ENCODE measurements at places on chromosomes 11 and 22. TPM values are rescaled to one million over a fixed set of nuclear protein-coding genes. Genes with fewer than 3 reads are reported as not detected.

The FAM180B gene
- total RNA-seq: not detected

DNA sequence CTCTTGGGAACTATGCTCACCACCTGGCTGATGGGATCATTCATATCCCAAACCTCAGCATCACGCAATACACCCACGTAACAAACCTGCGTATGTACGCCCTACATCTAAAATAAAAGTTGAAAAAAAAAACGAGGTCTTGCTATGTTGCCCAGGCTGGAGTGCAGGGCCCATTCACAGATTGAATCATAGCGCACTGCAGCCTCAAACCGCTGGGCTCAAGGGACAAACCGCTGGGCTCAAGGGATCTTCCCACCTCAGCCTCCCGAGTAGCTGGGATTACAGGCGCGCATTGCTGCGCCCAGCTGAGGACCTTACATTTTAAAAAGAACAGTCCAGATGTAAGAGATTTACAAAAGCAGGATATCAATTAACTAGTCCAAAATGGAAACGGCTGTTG lies 41.9 kb upstream of the EMID1 start:
- no peaks in the 10 kb centered on the region for H3K36me3 ChIP-seq
- no peak overlapping the region for H3K27ac ChIP-seq
- no peak overlapping the region for H3K4me3 ChIP-seq

GRCh38 chr11:93917673-93918072 lies 67.3 kb upstream of the VSTM5 start:
- DNase-seq: no peak
- H3K4me1 ChIP-seq: no peaks in the 10 kb centered on the region
- H3K27ac ChIP-seq: no peak overlapping the region
- H3K27me3 ChIP-seq: no peaks in the 10 kb centered on the region
- H3K4me3 ChIP-seq: no peak overlapping the region

The SCGB1A1 gene
- 2.3 TPM for total RNA-seq

- H3K27me3 ChIP-seq: no peaks in the 10 kb centered on the region
- no peaks in the 10 kb centered on the region for H3K36me3 ChIP-seq
- no peak for DNase-seq
- H3K4me1 ChIP-seq: no peaks in the 10 kb centered on the region
- H3K27ac ChIP-seq: no peak overlapping the region
- H3K4me3 ChIP-seq: no peak overlapping the region
Measured at GRCh38 chr11:84626256-84626655, 1000.9 kb downstream of the DLG2 start.

The OR10G7 gene
- total RNA-seq: not detected

DNA sequence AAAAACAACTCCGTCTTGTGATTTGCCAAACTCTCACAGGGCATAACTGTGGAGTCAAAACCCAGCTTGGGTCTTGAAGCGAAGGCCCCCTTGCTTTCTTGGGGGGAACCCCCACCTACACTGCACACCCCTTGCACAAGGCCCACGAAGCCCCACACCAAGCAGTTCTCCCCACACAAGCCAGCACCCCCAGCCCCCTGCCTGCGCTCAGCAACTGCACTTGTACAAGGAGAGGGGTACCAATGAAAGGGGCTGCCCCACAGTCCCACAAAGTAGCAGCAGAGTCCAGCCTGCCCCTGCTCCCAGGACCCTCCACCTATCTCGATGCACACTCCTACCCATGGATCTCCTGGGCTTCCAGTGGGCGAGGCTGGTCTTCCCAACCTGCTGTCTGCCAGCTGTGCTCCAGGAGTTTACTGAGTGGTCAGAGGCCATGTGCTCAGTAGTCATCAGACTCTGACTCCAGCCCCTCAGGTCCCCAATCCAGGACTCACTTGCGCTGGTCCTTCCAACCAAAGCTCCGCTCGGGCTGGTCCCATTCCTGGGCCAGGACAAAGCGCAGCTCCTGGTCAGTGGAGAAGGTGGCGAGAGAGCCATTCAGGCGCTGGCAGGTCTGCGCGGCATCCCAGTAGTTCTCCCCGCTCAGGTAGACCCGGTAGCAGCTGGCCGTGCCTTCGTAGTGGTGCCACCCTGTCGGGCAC lies 57.7 kb downstream of the DGCR2 start:
- H3K27ac ChIP-seq: no peak overlapping the region
- H3K27me3 ChIP-seq: no peaks in the 10 kb centered on the region
- H3K36me3 ChIP-seq: no peaks in the 10 kb centered on the region
- no peak for DNase-seq
- no peak overlapping the region for H3K4me3 ChIP-seq

GRCh38 chr22:37746366-37747079 lies 49.7 kb downstream of the TRIOBP start:
- peak; percentile 53 for DNase-seq
- peak overlapping the region; percentile 99 for H3K4me3 ChIP-seq
- H3K4me1 ChIP-seq: peaks cover 24% of the 10 kb centered on the region

DNA sequence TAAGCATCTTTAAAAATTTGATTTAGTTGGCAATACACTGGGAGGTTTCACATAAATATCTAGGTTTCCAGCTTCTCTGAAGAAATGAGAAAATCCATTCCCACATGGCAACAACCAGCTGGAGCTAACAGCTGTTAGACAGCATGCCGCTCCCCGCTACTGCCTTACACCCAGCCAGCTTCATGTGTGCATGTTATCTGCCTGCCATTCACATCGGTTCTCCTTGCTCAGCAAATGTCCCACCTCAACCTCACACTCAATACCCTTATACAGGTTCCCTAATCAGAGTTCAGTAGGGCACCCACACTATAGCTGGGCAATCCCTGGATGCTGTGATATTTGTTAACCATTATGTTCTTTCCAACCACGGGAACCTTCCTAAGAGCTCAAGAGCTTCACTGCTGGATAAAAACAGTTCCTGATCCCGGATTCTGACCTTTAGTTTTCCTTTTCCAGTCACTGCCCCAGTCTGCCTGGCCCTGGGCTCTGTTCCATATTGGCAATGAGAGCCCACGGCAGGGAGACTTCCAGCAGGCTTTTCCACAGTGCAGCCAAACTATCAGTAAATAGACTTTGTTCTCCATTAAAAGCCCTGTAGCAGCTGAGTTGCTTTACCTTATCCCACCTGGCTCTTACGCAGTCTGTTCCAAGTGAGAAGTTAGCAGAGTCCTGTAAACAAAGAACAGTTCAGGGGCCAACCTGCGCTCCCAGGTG lies 8.6 kb downstream of the RPUSD4 start:
- no peaks in the 10 kb centered on the region for H3K27me3 ChIP-seq
- H3K4me1 ChIP-seq: no peaks in the 10 kb centered on the region
- H3K36me3 ChIP-seq: peaks cover 11% of the 10 kb centered on the region
- no peak overlapping the region for H3K27ac ChIP-seq

GRCh38 chr11:10494636-10495463 lies 39.8 kb downstream of the AMPD3 start:
- H3K4me1 ChIP-seq: no peaks in the 10 kb centered on the region
- DNase-seq: peak; percentile 15
- no peaks in the 10 kb centered on the region for H3K27me3 ChIP-seq
- H3K4me3 ChIP-seq: no peak overlapping the region
- H3K27ac ChIP-seq: no peak overlapping the region
- no peaks in the 10 kb centered on the region for H3K36me3 ChIP-seq
